Cardiac septum (tissue), 1 donor: ENCODE measurements at places on chromosomes 4 and X. TPM values are rescaled to one million over a fixed set of nuclear protein-coding genes. Genes with fewer than 3 reads are reported as not detected.

- no peak for DNase-seq
Measured at GRCh38 chr4:71456841-71457240, 118.0 kb downstream of the SLC4A4 start.

DNA sequence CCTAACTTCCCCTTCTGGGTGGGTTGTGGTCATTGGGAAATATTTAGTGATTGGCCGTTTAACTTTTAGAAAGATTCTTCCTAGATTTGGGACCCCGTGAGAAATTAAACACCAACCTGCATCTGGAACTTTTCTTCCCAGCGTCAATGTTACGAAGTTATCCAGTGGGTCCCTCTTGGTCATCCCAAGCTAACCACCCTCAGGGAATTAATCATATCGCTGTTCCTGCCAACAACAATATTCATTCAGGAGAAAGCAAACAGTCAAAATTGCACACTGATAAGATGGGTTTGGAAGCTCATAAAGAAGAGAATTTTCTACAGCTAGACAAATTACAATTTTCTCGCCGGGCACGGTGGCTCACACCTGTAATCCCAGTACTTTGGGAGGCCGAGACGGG is 121.2 kb upstream of the STX18 start:
- DNase-seq, result no peak

DNA sequence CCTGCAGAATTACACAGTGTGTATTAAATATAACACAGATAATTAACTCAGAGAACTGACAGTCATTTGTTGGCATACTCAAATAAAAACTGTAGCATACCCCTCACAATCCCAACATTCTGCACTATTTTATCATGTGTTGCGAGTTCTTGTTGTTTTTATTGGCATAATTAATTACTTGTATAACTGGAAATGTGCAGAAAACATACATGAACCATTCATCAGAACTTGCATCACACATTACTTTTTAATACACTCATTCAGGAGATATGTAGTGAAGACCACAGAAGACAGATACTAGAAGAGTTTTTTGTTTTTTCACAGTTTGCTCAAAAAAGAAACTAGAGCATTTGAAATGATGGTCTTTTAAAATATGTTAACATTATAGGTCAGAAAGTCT is 74.6 kb upstream of the NEIL3 start:
- DNase-seq, result no peak

Gene AFF2
- total RNA-seq, result 0.67 TPM

Gene AMTN
- not detected for total RNA-seq

GRCh38 chr4:81447566-81448229 is 24.0 kb downstream of the RASGEF1B start:
- no peak for DNase-seq

Gene CTAG2
- total RNA-seq, result not detected

DNA sequence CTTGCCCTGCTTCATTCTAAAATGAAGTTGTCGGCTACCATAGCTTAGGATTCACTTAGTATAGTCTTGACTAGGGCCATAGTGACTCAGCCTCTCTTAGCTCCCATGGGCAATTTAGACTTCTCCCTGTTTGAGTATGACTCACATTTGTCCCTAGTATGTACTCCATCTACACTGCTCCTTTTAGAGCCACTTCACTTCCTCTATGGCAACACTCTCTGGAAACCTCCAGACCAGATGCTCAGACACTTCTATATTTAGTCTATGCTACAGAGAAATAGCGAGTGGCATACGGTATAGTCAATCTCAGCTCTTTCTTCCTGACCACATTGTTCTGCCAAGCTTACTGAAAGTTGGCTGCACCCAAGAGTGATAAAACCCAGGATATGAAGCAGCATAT is 11.2 kb downstream of the MEPE start:
- no peak for DNase-seq
